ENCODE measurements at places on chromosomes 6 and 20.

GRCh38 chr20:63115651-63116411, 100.1 kb downstream of the YTHDF1 start:
- DNase-seq: no peak

DNA sequence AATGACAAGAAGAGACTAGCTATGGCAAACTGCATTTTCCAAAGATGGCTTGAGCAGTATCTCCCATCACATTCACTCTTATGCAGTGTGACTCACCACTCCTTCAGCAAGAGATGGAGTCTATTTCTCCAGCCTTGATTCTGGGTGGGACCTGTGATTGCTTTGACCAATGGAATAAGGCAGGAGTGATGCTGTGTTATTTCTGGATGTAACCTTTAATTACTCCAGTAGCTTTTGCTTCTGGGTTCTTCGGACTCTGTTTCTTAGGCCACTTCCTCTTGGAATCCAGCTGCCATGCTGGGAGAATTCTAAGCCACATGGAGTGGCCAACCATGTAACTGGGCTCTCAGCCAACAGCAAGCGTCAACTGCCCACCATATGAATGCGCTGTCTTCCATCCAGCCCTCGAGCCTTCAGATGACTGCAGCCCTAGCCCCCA, 50.7 kb downstream of the TGM2 start:
- no peak for DNase-seq

DNA sequence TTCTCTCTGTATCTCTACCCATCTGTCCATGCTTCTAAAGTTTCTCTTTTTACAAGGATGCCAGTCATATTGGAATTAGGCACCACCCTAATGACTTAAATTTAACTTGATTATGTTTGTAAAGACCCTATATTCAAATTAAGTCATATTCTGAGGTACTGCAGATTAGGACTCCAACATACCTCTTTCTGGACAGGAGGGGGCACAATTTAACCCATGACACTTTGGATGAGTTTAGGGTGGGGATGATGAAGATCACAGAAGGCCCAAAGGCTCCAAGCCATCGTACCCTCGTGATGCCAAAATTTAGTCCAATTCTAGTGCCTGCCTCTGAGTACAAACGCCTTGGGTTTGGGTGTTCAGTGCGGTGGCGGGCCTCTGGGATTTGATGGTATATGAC, 15.0 kb upstream of the NKX2-2 start:
- no peak for DNase-seq

GRCh38 chr20:16220826-16221225, 352.4 kb downstream of the KIF16B start:
- DNase-seq: no peak

DNA sequence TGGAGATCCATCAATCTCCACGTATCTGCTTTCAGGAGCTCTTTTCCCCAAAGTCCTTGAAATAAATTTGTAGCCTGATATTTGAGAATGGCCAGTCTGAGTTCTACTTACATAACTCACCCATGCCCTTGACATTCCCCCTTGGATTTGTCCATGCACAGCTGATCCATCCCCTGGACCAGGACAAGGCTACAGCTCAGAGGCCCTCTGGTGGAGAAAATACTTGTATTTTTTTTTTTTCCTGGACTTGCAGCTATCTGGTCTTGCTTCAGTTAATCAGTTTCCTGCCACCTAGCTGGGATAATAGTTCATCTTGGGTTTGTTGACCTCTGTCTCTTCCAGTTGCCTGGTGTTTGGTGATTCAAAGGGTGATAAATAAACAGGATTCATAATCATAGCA, 467.6 kb downstream of the DHX35 start:
- DNase-seq: peak; percentile 27

DNA sequence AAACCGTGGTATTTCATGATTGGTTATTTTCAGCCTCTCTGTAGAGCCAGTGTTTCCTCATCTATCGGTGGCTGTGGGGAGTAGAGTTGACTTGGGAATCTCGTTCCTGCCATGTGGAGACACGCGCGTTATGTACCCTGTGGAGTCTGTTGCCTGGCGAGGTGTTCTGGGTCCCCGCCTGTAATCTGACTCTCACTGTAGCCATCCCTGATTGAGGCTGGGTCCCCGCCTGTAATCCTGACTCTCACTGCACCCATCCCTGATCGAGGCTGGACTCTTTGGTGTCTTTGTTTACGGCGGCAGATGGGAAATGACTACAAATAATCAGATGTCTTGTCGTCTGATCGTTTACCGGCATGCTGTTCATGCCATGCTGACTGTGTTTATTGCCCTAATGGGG, 153.9 kb downstream of the DTNBP1 start:
- no peak for DNase-seq

- no peak for DNase-seq
Measured at GRCh38 chr20:63821811-63822210, 9.3 kb downstream of the ZBTB46 start.

DNA sequence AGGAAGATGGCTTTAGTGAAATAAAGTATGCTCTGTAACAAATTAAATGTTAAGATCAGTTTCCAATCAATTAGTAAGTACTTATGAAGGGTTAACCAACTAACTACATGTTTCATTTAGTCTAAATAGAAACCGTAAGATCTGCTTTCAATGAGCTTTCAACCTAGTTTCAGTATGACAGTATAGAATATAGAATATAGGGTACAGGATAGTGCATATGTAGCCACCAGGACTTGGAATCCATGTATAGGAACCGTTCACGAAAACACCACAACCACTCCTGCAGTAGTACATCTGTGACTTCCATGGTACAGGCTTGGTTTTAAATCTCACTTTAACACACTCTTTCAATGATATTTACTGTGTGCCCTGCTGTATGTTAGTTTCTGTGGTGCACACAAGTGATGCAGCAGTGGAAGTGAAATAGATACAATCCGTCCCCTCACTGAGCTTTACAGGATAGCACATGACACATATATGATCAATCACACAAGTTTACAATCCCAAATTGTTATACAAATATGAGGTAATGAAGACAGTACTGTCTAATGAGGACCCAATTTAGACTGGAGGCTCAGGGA, 479.7 kb upstream of the MARCKS start:
- no peak for DNase-seq

GRCh38 chr6:43702534-43703440, 15.2 kb upstream of the MRPS18A start:
- peak; percentile 94 for DNase-seq

DNA sequence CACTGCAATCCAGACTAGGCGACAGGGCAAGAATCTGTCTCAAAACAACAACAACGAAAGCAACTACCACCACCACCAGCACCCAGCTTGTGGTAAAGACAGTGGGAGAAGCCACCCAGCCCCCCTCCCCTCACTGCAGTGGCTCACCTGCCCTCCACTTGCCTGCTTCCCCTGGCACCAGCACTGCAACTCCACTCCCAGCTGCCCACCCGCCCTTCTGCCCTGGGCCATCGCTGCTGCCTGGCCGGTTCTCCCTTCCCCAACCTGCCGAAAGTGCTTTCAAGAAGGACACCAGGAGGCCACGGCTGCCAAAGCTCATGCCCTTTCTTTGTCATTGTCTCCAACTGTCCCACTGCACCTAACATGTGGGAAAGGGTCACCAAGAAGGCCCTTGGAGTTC, 94.7 kb upstream of the AGPAT4 start:
- DNase-seq: no peak

- no peak for DNase-seq
Measured at GRCh38 chr6:89794324-89794723, 25.3 kb downstream of the MDN1 start.

DNA sequence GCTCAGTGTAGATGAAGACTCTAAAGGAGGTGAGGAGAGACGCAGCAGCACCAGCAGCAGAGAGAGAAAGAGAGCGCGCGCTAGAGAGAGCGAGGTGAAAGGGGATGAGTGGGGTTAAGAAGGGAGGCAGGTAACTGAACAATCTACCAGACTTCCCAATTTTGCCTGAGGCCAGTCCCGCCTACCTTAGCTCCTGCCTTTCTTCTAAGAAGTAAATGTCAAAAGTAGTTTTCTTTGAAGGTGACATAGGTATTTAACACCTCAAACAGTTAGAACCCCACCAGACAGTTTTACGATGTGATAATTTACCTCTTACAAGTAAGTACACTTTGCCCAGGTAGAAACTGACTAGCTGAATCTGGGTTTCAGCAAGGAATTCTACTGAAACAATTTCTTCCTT, 132.0 kb upstream of the EEF1E1 start:
- peak; percentile 19 for DNase-seq

DNA sequence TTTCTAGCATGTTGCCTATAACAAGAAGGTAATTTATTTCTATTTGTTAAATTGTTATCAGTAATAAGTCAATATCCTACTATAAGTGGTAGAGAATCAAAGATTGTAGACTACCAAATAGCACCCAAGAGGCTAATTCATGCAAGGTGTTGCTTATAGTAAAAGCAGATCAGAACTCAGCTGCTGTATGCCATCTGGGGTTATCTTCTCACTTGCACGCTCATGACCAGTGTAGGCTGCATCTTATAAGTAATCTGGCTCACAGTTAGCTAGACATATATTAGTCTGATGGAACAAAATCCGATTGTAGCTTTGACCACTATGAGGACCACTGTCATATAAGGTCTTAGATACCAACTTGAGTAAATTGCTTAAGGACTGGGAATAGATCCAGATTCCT, 17.0 kb downstream of the TOP1 start:
- no peak for DNase-seq

DNA sequence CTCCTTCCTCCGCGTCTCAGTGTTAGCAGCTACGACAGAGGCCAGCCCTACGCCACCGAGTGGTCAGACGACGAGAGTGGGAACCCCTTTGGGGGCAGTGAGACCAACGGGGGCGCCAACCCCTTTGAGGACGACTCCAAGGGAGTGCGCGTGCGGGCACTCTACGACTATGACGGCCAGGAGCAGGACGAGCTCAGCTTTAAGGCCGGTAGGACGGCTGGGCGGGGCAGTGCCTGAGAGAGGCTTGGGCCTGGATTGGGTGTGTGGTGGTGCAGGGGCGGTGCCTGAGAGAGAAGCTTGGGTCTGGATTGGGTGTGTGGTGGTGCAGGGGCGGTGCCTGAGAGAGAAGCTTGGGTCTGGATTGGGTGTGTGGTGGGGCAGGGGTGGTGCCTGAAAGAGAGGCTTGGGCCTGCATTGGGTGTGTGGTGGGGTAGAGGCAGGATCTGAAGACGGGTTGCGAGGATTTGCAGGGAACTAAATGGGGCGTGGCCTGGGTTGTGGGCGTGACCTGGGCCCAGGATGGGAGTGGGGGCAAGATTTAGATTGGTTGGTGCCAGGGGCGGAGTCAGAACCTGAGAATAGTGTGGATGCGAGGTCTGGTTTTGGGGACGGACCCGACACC, 24.4 kb downstream of the SPDEF start:
- no peak for DNase-seq

DNA sequence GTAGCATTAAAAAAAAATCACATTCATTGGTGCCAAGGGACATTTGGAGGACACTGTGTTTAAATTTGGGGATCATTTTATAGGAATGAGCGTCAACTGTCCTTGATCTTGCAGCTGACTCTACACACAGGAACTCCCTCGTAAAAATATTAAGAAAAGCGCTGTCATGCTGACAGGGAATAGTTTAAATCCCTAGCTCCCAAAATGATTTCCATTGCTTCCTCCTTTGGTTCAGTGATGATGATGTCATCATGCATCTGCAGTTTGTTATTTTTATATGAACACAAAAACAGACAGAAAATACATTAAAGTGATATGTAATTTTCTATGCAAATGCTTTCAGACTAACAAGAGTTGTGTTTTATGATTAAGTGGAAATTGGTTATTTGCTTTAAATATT, 275.6 kb downstream of the BTBD9 start:
- no peak for DNase-seq

DNA sequence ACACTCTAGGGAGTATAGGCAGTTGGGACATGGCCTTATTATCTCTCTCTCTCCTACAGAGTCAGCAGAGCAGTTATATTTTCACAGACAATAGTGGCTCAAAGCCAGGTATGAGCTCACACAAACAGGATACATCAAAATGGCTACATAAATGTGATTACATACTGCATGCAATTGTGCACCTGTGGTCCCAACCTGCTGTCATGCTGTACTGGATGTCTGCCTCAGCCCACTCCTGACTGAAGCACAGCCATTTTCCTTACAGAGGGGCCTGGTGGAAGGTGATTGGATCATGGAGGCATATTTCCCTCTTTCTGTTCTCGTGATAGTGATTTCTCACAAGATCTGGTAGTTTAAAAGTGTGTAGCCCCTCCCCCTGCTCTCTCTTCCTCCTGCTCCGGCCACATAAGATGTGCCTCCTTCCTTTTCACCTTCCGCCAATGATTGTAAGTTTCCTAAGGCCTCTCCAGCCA, 37.0 kb upstream of the SAMHD1 start:
- DNase-seq: no peak

GRCh38 chr6:1130709-1131108, 181.2 kb upstream of the FOXQ1 start:
- DNase-seq: no peak

DNA sequence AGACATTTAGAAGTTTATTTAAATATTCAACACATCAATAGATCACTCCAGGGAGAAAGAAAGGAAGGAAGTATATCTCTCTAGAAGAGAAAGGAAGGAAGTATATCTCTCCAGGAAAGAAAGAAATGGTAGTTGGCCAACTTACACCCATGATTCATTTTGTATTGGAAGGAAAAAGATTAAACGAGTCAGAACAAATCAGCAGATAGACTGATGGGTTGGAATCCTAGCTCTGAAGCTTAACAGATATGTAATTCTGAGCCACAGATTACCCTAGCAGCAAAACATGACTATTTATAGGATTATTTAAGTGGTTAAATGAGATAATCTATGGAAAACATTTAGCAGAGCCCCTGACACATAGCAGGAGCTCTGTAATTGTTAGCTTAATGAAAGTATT, 27.1 kb downstream of the COL12A1 start:
- DNase-seq: no peak

DNA sequence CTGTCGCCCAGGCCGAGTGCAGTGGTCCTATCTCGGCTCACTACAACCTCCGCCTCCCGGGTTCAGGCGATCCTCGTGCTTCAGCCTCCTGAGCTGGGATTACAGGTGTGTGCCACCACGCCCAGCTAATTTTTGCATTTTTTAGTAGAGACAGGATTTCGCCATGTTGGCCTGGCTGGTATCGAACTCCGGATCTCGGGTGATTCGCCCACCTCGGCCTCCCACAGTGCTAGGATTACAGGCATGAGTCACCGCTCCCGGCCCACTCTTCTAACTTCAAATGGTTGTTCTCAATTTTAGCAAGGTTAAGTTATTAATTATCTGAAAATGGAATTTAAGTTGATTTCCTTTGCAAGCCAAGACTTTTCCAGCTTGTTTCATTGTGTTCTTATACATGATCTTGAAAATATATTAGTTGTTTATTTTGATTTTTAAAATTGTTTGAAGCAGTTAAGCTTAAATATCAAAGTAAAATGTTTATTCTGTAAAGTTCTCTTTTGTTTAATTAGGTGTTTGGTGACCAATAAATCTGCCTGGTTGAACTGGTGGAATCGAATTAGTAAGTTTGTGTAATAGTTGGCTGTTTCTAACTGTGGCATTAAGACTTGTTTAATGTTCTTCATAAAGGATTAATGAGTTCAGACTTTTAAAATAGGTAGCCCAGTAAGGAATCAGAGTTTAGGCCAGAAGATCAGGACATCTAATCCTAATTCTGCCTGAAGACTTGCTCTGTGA, 2.3 kb downstream of the PM20D2 start:
- no peak for DNase-seq

- no peak for DNase-seq
Measured at GRCh38 chr6:90151576-90152422, 144.8 kb downstream of the BACH2 start.

GRCh38 chr6:159084493-159085091, 39.8 kb upstream of the TAGAP start:
- no peak for DNase-seq
